Activated naive CD8-positive, alpha-beta T cell treated with anti-CD3 and anti-CD28 coated beads, Interleukin-2, amount 50 U/mL, for 16 hours (primary cell): ENCODE measurements at places on chromosomes 7 and 10.

- no peak for DNase-seq
These were observed 565 bp downstream of the ATP5MK start for GRCh38 chr10:103395754-103396066.

- no peak for DNase-seq
These were observed 81.3 kb downstream of the FOXL3 start for GRCh38 chr7:371119-371778.

GRCh38 chr10:22340329-22341189 lies 4.7 kb upstream of the SPAG6 start:
- no peak for DNase-seq

DNA sequence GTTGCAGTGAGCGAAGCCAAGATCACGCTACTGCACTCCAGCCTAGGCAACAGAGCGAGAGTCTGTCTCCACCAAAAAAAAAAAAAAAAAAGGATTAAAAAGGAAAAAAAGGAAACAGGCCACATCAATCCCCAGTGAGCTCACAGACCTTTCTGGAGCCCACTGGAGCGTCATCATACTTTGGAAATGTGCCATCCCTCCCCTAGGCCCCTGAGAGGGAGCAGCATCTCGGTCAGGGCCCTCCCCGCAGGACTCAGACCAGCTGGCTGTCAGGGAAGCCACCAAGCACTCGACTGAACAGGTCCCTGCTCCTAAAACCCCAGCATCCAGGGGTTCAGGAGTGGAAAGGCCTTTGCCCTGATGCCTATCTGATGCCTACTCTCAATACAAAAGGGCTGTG lies 97.9 kb upstream of the SH2B2 start:
- no peak for DNase-seq

GRCh38 chr7:34242391-34242790 lies 337.1 kb downstream of the BMPER start:
- DNase-seq, result no peak

DNA sequence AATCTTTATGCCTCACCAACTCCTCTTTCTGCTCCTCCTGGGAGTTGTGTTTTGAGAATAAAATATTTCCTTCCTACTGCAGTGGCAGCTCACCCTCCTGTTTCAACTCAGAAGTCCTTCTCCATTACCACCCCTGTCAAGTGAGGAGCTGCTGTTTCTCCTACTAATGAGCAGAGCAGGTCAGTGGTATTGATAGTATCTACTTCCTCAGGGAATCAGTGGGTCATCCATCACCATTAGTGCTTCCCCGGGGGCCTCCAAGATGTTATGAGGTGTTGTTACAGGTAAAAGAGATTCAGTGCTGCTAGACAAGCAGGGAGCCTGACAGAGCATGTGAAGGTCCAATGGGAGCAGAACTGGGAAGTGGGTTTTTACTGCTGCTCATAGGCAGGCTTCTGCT lies 795.2 kb downstream of the REEP3 start:
- DNase-seq, result no peak

DNA sequence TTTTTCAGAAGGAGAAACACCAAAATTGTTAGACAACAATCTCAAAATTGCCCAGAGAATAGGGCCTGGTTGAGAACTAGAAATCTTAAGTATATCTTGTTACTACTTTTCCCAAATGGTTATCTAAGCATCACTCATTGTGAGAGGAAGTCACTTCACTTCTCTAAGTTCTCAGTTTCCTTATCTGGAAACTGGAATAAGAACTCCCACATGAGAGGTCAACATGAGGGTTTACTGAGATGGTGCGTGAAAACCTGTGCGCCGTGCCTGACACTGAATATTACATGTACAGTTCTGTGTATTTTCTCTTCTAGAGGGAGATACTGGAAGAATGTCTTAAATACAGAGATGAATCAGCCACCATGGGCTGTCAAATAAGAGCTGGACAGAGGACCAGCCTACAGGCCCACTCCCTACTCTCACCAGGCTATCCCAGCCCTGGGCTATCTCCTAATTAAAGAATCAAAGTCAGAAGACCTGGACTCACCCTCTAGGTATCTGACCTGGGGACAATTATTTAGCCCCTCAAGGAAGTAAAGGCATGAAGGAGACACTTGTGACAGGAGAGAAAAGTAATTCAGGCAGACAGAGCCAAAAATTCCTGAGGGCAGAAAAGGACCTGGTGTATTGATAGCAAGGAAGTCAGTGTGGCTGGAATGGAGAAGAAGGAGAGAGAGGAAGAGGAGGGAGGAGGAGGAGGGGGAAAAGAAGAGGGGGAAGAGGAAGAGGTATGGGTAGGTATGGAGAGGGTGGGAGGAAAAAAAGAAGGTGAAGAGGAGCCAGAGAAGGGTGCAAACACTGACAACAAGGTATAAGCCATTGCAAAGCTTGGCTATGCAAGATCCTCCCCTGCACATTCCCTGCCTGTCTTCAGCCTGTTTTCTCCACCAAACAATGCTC lies 44.9 kb downstream of the CCDC71L start:
- no peak for DNase-seq

DNA sequence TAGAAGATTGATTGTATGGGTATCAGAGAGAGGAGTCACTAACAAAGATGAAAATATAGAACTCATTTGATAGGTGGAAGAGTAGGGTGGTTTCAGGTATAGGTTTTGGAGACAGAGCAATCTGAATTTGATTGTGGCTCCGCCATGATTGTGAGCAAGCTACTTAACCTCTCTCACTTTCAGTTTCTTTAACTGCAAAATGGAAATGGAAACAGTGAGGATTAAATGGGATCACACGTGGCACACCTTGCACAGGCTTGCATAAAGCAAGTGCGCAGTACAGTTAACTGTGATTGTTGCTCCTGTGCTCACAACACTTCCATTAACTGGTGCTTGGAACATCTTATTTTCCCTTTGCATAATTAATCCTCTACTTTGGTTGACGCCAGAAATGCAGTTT lies 54.9 kb downstream of the ATXN7L1 start:
- DNase-seq, result no peak

DNA sequence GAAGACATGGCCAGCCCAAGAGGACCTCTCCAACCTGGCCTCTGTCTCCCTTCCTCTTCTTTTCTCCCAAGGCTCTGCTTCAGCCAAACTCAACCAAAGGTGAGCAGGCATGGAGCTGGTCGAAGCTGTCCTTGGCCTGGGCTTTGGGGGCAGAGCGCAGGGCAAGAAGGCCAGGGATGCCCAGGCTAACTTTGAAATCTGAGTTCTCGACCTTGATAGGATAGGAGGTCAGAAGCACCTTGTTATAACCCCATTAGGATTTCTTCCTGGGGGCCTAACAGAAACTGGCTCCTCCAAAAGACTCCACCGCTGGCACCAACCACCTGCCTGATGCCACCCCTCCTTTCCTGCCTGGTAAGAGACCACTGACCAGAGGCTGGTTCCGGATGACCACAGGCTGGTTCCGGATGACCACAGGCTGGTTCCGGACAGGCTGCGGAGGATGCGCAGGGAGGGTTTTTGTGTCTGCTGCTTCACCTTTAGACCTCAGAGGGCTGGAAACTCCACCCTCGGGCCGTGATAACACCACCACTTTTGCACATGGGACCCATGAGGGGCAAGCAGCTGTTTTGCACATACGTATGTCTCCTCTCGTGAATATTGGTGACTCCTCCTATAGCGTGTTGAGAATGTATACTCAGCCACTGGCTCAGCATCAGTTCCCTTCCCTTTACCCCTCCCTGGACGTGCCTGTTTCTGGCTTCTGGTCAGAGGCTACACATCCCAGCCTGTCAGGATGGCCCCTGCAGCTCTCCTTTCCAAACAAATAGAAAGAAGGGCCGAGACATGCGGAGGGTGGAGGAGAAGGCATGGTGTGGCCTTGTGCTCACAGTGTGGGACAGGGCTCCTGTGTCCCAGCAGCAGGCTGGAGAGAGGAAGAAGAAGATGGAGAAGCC lies 140.1 kb downstream of the DNAJB6 start:
- DNase-seq, result no peak

DNA sequence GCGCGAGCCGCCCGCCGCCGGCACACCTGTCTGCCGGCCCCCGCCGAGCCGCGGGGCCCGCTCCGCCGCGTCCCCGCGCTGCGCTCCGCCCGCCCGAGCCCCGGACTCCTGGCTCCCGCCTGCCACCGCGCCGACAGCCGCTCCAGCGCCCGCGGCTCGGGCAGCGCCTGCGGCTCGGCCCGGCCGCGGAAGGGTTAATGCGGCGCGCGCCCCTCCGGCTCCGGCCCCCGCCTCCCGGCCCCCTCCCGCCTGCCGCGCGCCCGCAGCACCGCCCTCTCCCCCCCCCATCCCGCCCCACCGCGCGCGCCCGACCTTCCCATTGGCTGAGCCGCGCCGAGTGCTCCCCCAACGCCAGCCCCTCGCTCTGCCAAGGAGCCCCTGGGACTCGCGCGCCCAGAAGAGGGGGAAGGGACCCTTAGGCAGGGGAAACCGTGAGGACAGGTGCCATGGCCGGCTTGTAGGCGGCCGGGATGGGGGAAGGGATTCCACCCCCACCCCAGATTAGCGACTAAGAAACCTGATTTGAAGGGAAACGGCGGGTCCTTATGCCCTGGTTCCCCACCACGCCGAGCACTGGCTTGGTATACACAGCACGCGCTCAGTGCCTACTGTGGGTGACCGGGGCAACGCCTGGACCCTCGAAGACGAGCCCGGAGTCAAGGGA lies at the start of gene KCNH2:
Gene KCNH2, minus strand, starts transcription at position 196 of the 664 bp plus-strand sequence. CDS start 408 bp downstream, outside the sequence.
- no peak for DNase-seq

DNA sequence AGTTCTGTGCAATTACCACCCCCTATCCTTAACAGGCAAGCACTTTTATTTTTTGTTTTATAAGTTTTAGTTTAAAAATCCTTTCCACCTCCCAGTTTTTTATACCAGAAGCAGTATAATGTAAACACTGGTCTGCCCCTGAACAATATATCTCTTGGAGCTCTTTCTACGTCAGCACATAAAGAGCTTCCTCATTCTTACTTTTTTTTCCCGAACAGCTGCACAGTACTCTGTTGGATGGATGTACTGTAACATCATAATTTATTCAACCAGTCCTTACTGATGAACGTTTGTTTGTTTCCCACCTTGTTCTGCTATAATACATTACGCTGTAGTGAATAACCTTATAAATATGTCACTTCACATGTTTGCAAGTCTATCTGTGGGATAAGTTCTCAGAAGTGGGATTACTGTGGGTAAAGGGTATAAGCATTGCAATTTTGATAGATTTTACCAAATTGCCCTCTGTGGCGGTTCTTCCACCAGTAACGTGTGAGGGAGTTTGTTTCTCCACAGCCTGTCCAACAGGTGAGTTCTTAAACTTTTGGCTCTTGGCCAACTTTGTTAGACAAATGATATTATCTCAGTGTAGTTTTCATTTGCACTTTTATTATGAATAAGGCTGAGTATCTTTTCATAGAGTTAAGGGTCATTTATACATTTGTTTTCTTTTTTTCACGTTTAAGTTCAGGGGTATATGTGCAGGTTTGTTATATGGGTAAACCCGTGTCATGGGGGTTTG lies 32.8 kb downstream of the ADRA2A start:
- no peak for DNase-seq

- DNase-seq, result no peak
These were observed 40.3 kb upstream of the EFCAB10 start for GRCh38 chr7:105621617-105622016.

- DNase-seq, result no peak
These were observed 83.4 kb upstream of the BMPER start for GRCh38 chr7:33821970-33822369.

DNA sequence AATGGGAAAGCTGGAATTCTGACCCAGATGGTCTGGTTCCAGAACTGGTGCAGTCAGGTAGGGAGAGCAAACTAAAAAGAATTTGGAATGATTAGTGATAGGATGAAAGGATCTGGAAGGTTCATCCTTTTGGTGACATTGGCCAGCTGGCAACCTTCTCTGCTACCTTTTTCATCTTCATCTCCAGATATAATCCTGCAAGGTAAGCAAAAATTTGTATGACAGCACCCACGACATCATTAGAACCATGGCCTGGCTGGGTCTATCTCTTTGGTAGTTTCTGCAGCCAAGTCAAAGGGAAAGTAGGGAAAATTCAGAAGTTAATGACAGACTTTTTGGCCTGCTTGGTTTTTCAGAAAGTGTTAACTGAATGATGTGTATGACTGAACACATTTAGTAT lies 188.9 kb upstream of the MALRD1 start:
- no peak for DNase-seq

DNA sequence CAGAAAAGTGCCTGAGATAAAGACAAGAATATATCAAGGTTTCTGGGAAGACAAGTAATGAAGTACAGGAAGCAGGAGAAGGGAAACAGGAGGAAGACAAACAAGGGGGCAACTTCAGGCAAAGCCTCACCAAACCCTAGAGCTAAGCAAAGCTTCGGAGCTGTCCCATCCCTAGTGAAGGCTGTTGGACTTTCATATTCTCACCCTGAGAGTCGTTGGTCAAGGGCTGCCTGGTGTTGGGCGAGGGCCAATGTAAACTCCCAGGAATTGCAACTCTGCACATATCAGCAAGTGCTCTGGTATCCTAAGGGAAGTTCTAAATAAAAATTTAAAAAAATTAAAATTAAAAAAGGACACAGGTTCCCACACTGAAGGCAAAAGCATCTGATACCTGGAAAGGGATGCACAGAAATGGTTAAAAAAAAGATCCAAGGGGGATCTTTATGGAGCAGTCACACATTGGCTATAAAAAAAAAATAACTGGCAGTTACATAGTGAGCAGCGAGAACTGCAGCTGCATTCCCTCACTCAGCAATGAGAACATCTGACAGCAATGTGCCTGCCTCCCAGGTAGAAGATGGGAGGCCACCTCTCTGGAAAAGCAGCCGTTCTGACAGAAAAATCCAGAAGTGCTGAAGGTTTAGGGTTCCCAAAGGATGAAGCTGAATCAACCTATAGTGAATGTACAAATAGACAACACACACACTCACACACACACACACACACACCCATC lies 304.7 kb downstream of the WDR11 start:
- DNase-seq, result no peak

DNA sequence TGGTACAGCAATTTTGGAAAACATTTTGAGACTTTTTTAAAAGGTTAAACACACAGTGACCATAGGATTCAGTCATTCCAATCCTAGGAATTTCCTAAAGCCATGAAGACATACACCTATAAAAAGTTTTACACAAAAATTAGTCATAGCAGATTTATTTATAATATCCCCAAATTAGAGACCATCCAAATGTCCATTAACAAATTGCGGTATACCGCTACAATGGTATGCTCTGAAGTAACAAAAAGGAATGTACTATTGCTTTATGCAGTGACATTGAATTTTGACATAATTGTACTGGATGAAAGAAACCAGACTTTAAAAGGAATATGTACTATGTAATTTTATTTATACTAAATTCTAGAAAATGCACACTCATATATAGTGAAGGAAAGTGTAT lies 362.8 kb downstream of the HGF start:
- no peak for DNase-seq

GRCh38 chr10:2576892-2577291 lies 490.5 kb upstream of the PFKP start:
- DNase-seq, result no peak

DNA sequence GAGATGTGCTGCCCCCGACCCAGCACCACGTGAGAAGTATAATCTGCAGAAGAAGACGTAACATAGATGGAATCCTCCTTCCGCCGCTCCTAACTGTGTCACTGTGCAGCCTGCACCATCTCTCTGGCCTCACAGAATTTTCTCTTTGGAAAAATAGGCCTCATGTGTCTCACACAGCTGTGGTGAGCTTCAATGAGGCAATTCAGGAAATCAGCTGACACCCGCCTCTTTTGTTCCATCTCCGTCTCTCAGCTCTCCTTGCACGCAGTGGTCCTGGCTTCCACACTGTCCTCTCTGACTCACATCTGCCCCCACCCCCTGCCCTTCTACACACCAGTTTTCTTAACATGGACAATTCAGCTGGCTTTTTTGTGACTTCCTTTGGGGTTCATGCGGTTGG lies 7.2 kb downstream of the C10orf90 start:
- no peak for DNase-seq

GRCh38 chr7:45157286-45157652 lies 322 bp upstream of the RAMP3 start:
- no peak for DNase-seq
